HFFc6 (cell line): ENCODE measurements at places on chromosomes 13 and 19. TPM values are rescaled to one million over a fixed set of nuclear protein-coding genes. Genes with fewer than 3 reads are reported as not detected.

DNA sequence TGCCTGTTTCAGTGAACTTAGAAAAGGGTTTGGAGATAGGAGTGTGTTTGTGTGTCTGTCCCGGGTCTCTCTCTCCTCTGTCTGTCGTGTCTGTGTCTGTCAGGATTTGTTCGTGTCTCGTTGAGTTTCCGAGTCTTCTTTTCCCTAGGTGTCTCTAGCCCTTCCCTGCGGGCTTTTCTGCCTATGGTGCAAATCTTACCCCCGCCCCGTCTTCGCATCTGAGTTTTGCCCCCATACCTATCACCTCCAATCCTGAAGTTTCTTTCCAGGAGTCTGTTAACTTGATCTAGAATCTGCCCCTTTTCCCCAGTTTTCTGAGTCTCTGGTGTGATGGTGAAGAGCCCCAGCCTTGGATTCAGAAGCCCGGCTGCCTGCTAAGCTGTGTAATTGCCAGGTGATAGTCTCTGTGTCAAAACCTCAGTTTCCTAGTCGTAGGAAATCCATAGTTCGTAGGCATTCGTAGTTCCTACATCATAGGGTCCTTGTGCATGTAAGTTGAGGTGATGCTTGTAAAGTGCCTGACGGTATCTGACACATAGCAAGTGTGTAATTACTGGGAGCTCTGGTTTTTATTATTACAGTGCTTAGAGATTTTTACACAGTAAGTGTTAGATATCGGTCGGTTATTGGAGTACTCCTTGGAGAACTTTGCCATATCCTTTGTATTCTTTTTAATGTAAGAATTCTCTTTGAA, 782 bp downstream of the EPN1 start:
- peak overlapping the region; percentile 88 for H3K27ac ChIP-seq
- H3K4me3 ChIP-seq = peak overlapping the region; percentile 96
- peaks cover 7% of the 10 kb centered on the region for H3K27me3 ChIP-seq
- DNase-seq = no peak
- H3K4me1 ChIP-seq = peaks cover 74% of the 10 kb centered on the region

The CYP2A6 gene
- total RNA-seq = not detected in 3 replicates

The NKPD1 gene
- 0.07 to 0.17 TPM in 2 of 3 replicates, not detected in the other for total RNA-seq

DNA sequence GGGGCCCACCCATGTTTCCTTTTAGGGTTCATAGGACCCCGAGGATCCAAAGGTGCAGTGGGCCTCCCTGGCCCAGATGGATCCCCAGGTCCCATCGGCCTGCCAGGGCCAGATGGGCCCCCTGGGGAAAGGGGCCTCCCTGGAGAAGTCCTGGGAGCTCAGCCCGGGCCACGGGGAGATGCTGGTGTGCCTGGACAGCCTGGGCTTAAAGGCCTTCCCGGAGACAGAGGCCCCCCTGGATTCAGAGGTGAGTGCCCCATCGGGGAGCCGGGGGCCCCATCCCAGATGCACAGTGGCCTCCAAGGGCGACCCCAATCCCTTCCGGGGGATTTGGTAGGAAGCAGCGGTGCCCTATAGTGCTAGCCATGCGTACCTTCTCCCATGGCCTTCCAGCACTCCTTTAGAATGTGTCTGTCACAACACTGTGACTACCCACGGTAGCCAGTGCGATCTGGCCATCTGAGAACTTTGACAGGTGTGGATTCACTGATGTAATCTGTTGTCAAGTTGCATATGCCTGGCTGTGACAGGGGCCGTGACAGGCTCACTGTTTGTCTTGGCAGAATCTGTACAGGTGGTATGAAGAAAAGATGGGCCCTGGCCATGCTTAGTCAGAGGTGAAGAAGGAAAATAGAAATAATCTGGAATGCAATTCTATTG, 88.5 kb downstream of the RAB20 start:
- no peak overlapping the region for H3K4me3 ChIP-seq
- no peak for DNase-seq
- no peaks in the 10 kb centered on the region for H3K4me1 ChIP-seq
- H3K27me3 ChIP-seq = peaks cover 4% of the 10 kb centered on the region

DNA sequence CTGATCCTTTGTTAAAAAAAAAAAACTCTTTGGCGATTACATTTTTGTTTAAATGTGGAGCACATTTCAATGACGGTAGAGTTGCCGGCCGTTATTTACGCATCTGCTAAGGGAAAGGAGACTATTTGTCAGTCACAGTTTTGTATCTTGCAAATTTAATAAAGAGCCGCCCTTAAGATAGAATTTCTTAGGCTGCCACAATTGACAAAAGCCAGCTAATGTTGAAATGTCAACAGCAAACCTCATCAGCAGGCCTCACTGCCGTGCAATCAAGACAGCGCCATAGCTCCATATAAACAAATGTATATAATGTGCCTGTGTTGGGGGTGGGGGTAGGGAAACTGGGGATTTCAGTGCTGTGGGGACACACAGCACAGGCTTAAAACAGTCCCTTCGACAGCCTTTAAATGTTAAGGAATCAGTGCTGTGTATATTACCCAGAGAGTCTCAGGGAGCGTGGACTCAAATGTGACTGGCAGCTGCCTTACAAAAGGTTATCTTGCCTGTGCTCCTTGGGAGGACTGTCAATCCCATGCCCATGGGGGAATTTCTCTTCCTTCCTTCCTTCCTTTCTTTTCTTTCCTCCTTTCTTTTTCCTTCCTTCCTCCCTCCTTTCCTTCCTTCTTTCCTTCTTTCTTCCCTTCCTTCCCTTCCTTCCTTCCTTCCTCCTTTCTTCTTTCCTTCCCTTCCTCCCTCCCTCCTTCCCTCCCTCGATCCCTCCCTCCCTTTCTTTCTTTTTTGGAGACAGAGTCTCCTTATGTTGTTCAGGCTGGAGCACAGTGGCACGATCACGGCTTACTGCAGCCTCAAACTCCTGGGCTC, 108.0 kb downstream of the URI1 start:
- H3K4me3 ChIP-seq = no peak overlapping the region
- no peak for DNase-seq
- no peak overlapping the region for H3K27ac ChIP-seq
- H3K27me3 ChIP-seq = peaks cover 4% of the 10 kb centered on the region

The RCBTB2 gene
- total RNA-seq = 6.6 and 9.2 TPM in 2 replicates

The SMIM44 gene
- total RNA-seq = not detected in 3 replicates

DNA sequence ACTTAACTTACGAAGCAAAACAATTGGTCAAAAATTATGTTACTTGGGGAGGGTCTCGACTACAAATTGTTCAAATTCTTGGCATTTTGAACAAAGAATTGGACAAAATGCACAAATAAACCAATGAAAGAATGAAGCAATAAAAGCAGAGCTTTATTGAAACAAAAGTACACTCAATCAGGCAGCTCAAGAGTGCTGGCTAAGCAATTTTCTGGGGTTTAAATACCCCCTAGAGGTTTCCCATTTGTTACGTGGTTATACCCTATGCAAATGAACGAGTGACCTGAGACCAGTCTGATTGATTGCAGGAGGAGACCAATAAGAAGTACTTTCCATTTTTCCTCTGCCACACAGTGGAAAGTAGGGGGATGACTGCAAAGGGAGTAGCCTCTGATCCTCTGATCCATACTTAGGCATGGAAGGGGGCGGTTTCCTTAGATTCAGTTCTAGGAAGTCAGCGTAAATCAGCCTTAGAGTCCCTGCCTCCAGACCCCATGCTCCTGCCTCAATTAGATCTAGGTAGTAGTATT, 228.6 kb downstream of the EFNB2 start:
- no peak overlapping the region for H3K27ac ChIP-seq
- no peak overlapping the region for H3K4me3 ChIP-seq
- H3K36me3 ChIP-seq = no peaks in the 10 kb centered on the region
- H3K27me3 ChIP-seq = no peaks in the 10 kb centered on the region; the same call in none of the 2 replicates
- DNase-seq = no peak

The TMPRSS9 gene
- total RNA-seq = not detected in 2 replicates

The IL12RB1 gene
- total RNA-seq = 0.10 TPM in 1 of 3 replicates, not detected in the others

DNA sequence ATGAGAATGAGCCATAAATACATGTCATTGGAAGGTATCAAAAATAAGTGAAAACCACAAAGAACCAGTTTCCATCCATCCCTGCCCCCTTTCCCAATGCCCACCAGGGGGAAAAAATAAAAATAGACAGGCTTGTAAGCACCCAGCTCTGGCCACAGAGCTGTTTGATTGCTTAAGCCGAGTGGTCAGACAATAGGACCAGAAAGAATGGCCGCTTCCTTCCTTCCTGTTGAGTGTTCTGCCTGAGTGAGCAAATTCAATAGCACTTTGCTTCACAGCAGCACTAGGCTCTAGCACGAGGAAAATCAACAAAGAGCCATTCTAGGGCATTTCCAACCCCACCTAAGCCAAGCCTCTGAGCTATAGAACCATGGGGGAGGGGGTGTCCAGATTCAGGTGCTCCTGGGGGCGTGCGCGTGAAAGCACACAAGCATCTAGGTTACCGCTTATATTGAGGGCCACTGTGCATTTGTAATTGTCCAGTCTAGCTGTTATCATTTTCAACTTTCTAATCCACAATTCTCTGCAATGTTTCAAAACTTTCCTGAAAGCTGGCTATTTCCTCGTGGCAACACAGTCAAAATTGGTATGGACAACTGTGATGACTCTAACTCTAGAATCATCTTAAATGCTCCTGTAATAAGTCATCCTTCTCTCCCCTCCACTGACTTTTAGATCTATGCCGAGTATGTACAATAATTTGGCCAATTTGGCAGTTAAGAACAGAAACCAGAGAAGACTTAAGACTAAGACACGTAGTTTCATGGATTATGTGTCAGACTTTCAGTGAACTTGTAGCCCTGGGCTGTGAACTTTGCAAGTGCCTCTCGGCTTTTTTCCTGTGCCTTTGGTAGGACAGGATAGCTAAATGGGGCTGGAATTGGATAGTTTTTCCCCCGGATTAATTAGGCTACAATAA, 64.3 kb downstream of the SPRY2 start:
- H3K4me3 ChIP-seq = peak overlapping the region; percentile 32
- peak overlapping the region; percentile 2; the same call in 1 of the 2 replicates for H3K27ac ChIP-seq
- H3K36me3 ChIP-seq = peaks cover 13% of the 10 kb centered on the region; the same call in 1 of the 2 replicates

- H3K27ac ChIP-seq = no peak overlapping the region
- no peak overlapping the region for H3K4me3 ChIP-seq
- DNase-seq = peak; percentile 37
- H3K27me3 ChIP-seq = peaks cover 4% of the 10 kb centered on the region
Observed at GRCh38 chr13:97030705-97031452, 36.6 kb upstream of the OXGR1 start.
